T1000 (cell line): ENCODE measurements at places on chromosomes 6 and 20.

- no peak for DNase-seq
These were observed 145.5 kb upstream of the ZNF217 start for GRCh38 chr20:53738945-53739798.

- DNase-seq = no peak
These were observed 4.9 kb downstream of the HSP90AB1 start for GRCh38 chr6:44251576-44252524.

GRCh38 chr6:165894171-165894825 lies 231.3 kb upstream of the PDE10A start:
- DNase-seq = no peak

DNA sequence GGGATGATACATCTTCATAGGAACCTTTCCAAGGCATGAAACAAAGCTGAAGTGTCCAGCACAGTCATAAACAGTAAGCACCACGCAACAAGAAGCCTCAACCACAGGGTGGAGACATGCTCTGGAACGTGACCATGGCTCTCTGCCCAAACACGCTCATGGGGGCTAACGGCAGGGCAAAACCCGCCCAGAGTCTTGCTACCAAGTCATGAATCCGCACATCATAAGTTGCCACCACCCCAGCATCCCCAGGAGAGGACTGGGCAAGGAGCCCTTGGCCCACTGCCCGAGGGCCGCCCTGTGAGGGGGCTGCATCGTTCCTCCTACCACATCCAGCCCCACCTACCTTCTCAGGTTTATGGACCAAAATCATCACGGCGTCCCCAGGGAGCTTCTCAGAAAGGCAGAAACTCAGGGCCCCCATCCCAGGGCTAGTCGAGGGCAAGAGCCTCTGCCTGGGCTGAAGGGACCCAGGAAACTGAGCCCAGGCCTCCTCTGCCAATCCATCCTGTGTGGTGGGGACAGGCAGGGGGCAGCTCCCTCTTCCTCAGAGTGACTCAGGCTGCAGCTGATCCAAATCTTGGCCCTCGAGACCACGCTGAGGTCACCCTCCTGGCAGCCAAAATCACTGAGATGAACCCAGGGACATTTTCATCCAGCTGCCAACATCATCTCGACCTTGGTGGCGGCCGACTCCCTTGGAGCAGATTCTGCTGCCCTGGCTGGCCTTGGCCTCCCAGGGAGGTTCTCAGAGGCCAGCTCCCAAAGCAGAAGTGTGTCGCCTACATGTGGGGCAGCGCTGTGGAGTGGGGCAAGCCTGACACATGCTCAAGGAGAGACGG lies 42.6 kb downstream of the BMP7 start:
- no peak for DNase-seq

- no peak for DNase-seq
These were observed 127.2 kb downstream of the STXBP5 start for GRCh38 chr6:147331401-147331800.

DNA sequence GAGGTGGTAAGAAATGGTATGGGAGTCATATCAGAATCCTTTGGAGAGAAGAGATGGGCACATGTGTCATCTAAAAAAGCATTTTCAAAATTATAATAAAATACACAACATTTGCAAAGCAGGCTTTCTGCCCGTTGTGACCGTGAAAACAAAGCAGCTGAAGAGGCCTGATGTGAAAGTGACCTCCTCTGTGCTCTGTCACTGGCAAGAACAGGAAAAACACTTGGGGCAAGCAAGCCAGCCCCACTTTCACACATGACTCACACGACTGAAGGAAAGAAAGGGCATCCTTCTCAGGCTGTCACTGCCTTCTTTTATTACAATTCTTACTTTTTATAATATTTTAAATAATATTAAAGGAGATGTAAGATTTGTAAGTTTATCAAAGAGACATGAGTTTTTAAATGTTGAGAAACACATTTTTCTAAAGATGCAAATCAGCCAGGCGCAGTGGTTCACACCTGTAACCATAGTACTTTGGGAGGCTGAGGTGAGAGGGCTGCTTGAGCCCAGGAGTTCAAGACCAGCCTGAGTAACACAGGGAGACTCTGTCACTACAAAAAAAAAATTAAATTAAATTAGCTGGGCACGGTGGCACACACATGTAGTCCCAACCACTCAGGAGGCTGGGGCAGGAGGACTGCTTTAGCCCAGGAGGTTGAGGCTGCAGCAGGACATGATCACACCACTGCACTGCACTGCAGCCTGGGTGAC lies 143.7 kb downstream of the BTBD9 start:
- DNase-seq = no peak

DNA sequence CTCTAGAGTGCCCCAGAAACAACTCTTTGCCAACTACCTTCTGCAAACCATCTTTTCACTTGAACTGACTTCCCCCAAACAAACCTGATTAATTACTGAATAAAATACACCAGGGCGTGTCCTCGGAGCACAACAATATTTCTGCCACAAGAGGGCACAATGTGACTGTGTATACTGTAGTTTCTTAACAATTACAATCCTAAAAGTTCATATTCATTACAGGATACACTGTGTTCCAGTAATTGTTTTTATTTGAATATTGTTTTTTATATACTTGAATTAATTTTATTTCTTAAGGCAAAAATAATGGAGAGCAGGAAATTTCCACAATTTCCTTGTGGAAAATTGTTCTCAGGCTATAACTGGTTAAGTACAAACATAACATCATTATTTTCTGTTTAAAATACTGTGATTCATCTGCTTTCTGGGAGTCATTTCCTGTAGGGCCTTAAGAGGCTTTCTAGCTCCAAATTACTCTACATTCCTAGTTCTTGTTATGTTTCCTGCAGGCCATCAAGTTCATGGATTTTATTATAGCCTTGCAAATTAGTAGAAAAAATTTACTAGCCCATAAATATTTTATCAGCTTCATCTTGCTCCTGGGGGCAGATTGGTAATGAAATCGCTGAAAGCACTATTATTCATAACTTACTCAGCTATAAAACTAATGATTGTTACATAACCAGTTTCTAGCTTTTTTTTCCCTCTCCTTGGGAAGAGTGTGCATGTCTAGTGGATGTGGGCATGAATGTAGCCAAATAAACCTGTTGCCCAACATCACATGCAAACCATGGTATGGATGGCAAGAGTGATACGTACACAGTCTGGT lies 51.9 kb upstream of the SLC22A16 start:
- peak; percentile 51 for DNase-seq

DNA sequence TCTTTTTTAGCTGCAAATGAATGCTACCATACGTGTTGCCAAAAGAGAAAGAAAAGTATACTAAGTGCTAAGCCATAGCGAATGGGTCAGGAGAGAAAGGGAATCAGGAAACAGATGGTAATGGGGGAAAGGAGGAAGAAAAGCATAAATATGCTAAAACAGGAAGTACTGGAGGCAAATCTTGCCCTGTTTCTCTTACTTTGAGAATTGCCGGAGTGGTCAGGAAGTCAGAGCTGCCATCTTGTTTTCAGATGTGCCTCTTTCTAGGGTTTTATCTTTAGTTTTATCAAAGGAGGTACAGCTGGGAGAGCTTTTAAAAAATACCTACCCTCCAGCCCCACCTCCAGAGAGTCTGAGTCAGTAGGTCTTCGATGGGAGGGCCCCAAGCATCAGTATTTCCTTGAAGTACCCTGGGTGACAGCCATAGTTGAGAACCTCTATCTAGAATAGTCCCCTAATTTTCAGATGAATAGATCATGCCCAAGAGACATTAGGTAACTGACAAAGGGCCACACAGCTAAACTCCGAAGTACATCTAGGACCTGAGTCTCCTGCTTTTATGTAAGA lies 193.3 kb downstream of the CLIC5 start:
- DNase-seq = no peak

GRCh38 chr6:110619275-110619908 lies 143.0 kb upstream of the SLC22A16 start:
- DNase-seq = no peak

- DNase-seq = no peak
These were observed 30.8 kb upstream of the COL19A1 start for GRCh38 chr6:69835414-69836179.

- DNase-seq = no peak
These were observed 58.0 kb downstream of the ERMARD start for GRCh38 chr6:169809386-169809785.

DNA sequence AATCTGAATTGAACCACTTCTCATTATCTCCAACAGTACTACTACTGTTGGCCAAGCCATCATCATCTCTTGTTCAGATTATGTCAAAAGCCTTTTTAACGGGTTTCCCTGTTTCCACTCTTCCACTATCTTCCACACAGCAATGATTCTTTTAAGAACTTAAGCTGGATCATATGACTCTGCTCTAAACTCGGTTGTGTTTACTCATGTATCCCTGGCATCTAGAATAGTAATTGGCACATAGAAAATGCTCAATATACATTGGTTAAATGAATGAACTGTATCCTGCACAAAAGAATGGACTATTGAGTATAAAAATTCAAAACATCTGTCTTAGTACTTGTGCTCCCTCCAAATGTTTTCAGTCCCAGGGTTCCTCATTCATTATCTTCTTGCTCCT lies 2.8 kb upstream of the COX7A2 start:
- DNase-seq = no peak

DNA sequence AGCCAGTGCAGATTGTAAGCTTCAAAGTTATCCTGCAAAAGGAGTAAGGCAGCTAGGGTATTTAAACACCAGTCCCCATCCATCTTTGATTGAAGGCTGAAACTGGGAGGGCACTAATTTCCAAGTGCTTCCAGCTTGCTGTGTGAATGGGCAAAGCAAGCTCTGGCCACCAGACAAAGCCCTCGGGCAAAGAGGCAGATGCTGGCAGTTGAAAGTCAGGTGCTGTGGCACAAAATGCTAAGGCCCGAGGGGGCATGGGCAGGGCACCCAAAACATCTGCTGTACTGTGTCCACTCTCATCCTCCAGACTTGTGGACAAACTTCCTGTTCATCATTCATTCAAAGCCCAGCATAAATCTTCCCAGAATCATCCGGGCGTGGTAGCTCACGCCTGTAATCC lies 62.9 kb downstream of the TRMT6 start:
- DNase-seq = no peak

- DNase-seq = no peak
These were observed 85.2 kb upstream of the PRL start for GRCh38 chr6:22381845-22382544.

GRCh38 chr6:85866370-85866730 lies 223.7 kb upstream of the SYNCRIP start:
- no peak for DNase-seq

GRCh38 chr20:5776077-5776476 lies 25.9 kb downstream of the SHLD1 start:
- no peak for DNase-seq

DNA sequence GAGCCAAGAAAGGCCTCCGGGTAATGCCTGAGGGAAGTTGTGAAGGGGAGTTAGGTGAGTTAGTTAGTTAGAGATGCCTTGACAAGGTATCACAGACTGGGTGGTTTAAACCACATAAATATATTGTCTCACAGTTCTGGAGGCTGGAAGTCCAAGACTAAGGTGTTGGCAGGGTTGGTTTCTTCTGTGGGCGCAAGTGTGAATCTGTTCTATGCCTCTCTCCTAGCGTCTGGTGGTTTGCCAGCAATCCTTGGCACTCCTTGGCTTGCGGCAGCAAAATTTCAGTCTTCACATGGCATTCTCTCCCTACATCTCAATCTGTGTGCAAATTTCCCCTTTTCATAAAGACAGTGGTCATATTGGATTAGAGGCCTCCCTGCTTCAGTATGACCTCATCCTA lies 29.7 kb upstream of the RANBP9 start:
- DNase-seq = no peak

- DNase-seq = no peak
These were observed 54.5 kb downstream of the RNGTT start for GRCh38 chr6:88908598-88909548.

DNA sequence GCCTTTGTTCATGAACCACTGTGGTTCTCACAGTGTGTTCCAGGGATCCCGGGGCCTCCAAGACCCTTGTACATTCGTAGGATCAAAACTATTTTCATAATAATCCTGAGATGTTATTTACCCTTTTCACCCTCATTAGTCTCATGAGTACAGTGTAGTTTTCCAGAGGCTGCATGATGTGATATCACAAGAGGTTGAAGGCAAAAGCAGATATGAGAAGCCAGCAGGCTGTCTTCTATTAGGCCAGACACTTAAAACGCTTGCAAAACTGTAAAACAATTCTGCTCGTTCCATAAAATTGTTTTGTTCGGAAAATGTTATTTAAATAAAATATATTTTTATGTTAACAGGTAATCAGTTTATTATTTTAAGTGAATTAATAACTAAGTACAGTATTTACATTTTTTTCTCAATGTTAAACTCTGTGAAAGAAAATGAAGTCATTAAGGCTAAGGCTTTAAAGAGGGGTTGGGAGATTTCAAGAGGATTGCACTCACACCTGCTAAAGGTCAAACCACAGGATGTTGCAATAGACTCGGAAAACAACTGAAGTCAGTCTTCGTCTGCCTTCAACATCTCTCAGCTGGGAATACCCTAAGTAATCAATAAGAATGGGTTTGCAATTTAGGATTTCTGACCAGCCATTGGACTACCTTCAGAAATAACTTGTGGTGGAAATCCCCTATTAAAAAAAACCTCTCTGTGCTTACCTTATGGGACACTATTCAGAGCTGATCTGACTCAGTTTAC lies 474.2 kb downstream of the KIF16B start:
- DNase-seq = no peak

DNA sequence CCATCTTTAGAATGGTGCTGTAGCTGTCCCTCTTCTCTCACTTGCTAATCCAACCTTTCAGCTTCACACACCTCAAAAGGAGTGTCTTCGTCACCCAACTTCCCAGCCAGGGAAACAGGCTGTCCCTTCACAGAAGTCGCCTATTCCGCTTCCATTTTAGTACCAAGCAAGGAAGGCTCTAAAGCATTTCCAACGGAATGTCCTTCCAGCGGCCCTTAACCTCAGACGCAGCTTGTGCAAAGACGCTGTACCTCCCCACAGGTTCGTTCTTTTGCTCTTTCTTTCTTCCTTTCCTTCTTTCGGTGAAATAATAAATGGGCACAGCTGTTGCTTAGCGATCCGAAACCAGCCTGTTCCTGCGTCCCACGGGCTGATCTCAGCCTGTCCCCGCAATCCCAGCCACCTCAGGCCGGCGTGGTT lies 1.5 kb downstream of the PTPRT start:
- no peak for DNase-seq

DNA sequence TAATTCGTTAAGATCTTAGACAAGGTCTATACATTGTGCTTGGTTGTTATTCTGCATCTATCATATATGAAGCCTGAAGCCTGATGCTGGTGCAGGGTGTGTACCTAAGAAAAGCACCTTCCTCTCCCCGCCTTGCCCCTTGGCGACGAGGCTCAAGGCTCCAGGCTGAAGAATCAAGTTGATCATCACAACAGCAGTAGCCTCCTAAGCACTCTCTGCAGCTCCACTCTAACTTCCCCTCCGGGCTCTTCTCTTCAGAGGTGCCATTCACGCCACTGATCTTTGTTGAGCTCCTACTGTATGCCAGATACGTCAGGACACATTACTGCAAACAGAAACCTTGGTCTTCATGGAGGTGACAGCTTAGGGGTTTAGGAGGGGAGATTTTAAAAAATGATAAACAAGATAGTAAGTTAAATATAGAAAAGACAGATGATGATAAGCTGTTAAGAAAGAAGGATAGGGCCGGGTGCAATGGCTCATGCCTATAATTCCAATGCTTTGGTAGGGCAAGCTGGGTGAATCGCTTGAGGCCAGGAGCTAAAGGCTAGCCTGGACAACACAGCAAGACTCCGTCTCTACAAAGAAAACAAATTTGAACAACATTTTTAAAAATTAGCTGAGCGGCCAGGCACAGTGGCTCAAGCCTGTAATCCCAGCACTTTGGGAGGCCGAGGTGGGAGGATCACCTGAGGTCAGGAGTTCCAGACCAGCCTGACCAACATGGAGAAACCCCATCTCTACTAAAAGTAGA lies 38.4 kb upstream of the ZNF217 start:
- DNase-seq = no peak

- DNase-seq = no peak
These were observed 1003.1 kb downstream of the EYS start for GRCh38 chr6:64703922-64704321.
